Hepatocyte (in vitro differentiated cells): ENCODE measurements at places on chromosomes 3 and 15. TPM values are rescaled to one million over a fixed set of nuclear protein-coding genes. Genes with fewer than 3 reads are reported as not detected.

DNA sequence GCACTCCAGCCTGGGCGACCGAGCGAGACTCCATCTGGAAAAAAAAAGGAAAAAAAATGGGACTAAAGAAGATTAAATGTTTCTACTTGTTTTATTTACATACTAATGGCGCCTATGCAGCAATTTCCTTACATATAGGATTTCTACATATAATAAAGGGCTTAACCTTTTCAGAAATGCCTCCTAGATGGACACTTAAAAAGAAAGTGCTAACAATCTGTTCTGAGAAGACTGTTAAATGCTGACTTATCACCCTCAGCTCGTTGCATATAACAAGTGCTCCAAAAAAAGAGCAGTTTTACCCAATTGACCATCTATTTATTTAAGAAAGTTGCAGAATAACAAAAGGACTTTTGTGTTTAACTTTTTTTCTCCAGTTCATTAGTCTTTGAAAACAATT is 32.7 kb downstream of the DENND4A start:
- DNase-seq, result no peak

Gene MUSTN1
- polyA plus RNA-seq, result 0.27 TPM in 1 of 2 replicates, not detected in the other

Gene MESP2
- polyA plus RNA-seq, result not detected in 2 replicates

Gene PTH1R
- polyA plus RNA-seq, result 29.4 and 31.0 TPM in 2 replicates

GRCh38 chr3:127610105-127610504 is 11.9 kb downstream of the MCM2 start:
- no peak for DNase-seq

DNA sequence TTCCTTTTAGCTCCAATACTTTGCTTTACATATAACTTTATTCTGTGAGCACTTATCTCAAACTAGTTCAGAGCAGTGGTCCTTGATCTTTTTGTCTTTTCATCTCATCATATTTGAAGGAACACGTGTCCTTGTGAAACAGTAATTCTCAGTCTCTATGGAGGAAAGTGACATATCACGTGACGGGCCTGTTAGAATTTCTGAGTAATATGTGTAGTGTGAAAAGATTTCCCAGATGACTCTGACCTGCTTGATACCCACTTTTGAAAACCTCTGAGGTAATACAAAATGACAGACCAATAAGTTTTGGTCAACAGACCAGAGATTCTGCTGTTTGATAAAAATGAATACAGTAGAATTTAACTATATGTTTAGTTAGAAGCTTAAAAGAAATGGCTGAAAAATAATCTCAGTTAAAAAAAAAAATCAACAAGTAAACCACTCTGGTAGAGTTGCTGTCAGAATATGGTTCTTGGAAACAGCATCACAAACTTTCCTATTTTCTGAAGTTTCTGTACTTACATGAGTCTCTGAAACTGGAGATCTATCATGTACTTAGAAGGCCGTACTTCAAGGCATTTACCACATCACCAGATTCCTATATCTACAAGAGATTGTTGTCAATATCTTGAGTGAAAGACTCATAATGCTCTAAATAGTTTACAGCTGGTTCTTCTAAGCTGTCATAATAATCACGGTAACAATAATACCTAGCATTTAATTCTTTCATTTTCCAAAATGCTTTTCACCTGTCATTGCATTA is 590.2 kb upstream of the TBL1XR1 start:
- no peak for DNase-seq

Gene MME
- polyA plus RNA-seq, result 135 TPM in 2 replicates

- no peak for DNase-seq
Measured at GRCh38 chr15:85963262-85963760, 116.4 kb upstream of the AGBL1 start.

DNA sequence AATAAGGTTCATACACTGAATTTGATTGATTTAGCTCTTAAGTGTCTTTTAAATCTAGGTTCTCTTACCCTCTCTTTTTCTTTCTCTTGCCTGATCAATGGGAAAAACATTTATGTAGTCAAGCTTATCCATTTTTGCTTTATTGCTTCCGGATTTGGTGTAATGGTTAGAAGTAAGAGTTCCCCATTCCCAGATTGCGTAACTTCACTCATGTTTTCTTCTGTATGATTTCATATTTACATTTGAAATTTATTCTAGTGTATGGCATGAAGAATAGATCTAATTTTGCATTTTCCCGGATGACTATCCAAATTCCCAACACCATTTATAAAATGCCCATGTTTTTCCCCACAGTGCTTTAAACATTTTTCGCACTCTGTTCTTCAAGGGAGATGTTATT is 27.9 kb upstream of the SV2B start:
- DNase-seq, result no peak

GRCh38 chr15:43249699-43250203 is 17.0 kb downstream of the TGM5 start:
- no peak for DNase-seq

DNA sequence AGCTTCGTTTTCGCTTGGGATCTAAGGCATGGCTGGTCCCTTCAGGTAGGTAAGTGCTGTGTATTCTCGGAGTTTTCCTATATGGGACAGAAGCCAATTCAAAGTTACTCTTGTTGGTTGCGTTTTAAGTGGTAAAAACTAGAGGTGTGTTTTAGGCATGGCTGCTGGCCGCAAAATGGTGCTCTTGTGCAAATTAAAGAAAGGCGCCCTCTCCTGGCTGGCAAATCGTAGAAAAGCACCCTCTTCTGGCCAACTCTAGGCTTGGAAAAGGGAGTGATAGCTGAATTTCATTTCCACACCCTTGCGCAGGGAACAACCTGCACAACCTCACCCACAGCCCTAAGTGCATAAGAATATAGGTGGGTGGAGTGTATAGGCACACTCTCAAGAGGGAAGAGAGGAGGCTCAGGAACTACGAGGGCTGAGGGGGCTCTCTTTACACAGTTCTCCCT is 23.5 kb downstream of the DRD3 start:
- peak; percentile 14 for DNase-seq

DNA sequence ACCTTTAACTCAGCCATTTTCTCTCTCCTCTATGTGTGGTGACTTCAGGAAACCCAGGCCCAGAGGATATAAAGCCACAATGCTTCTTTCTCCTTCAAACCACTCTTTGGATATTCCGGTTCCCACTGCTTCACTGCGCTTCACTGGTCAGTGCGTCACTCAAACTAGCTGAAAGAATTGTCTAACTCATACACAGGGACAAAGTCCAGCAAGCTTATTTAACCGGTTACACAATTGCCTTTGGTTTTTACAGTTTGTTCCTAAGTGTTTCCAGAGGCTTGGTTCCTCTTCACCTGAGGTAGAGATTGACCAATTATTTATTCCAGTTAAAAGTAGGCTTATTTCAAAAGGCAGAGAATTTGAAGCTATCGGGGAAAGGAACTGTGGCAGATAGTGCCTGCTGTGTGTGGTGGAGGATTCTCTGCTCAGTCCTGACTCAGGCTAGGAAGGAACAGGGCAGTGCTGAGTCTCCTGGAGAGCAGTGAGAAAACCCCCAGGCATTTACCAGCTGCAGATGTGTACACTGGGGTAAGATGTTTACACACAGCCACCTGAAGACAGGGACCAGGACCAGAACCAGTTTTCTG is at the start of gene HGD:
TSS of gene HGD (minus strand) at position 145 of the 587 bp plus-strand sequence. CDS start at position 17, 128 bp downstream.
- DNase-seq, result peak; percentile 80

Gene CCR9
- 0.33 TPM in 1 of 2 replicates, not detected in the other for polyA plus RNA-seq

Gene CADPS
- 1.3 and 2.8 TPM in 2 replicates for polyA plus RNA-seq

DNA sequence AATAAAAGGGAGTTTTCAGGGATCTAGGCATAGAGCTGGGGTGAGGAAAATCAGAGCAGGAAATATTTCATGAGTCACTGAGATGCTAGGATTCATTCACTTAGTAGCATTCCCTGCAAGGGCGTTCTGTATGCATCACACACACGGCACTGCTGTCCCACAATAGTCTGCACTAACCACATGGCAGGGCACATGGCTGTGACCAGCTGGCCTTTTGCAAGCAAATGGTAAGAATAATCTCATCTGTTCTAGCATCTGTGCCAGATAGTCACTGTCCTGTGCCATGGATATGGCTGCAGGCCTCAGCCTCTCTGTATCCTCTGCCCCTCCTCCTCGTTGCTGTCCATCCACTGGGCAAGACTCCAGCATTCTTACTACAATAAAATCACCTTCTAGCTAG is 37.8 kb downstream of the BOC start:
- no peak for DNase-seq

Gene SETD2
- polyA plus RNA-seq, result 11.4 and 11.9 TPM in 2 replicates

DNA sequence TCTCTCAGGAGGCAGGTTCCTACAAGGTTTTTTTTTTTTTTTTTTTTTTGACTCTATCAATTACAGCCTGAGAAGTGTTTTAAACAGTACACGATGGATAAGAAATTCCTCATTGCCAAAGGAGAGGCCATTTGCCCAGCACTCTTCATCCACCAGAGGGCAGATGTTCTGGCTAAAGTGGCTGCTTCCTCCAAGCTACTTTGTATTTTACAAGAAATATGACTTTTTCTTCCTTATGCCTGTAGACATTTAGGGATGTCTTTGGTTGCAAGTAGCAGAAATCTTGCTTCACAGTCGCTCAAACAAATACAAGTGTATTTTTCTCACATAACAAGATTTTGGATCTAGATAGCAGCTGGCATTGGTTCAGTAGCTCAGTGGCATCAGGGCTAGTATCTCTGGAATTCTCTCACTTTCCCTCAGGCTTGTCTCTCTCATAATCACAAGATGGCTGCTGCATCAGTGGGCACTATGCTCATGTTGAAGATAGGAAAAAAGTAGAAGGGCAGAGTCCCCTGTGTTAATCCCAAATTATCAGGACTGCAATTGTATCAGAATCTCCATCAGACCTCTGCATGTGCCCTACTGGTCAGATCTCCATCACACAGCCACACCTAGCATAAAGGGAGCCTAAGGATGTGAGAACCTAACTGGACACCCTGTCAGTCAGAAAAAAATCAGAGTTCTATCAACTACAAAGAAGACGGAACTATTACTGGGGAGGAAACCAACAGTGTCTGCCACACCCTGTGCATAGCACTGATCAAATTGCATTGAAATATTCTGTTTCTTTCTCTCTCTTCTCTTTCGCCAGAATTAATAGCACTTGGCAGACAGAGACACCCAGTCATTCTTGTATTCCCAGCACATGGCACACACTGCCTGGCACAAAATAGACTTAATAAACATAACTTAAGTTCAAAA is 138.9 kb upstream of the COL8A1 start:
- DNase-seq, result peak; percentile 54

DNA sequence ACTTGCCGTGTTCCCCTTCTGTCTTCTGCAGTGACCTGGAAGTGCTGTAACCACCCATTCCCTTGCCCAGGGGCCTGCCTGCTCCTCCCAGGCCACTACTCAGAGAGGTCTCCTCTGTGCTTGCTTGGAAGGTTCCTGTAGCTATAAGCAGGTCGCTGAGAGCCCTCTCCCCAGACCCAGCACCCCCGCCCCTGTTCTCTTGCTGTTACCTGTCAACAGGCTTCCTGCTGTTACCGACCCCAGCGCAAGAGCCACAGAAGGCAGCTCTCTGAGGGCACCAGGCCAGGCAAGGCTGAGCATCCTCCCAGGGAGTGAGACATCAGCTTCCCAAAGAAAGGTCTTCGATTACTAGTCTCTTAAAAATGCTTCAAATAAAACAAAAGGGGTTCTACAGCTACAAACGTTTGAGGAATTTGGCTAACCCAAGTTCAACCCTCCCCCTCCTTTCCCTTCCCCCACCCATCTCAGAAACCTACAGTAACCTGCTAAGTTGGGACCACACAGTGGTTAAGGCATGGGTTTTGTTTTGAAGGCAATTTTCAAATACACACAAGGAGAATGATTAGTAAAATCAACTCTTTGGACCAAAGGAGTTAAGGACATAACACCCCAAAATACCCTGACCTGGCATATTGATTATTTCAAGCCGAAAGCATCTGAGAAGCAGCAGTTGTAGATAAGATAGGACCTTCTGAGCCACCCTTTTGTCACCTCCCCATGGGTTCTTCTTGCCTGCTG is 74.9 kb upstream of the MFGE8 start:
- no peak for DNase-seq

GRCh38 chr15:51313074-51313393 is 25.4 kb downstream of the CYP19A1 start:
- no peak for DNase-seq

Gene GALNT15
- polyA plus RNA-seq, result 1.1 and 3.3 TPM in 2 replicates

DNA sequence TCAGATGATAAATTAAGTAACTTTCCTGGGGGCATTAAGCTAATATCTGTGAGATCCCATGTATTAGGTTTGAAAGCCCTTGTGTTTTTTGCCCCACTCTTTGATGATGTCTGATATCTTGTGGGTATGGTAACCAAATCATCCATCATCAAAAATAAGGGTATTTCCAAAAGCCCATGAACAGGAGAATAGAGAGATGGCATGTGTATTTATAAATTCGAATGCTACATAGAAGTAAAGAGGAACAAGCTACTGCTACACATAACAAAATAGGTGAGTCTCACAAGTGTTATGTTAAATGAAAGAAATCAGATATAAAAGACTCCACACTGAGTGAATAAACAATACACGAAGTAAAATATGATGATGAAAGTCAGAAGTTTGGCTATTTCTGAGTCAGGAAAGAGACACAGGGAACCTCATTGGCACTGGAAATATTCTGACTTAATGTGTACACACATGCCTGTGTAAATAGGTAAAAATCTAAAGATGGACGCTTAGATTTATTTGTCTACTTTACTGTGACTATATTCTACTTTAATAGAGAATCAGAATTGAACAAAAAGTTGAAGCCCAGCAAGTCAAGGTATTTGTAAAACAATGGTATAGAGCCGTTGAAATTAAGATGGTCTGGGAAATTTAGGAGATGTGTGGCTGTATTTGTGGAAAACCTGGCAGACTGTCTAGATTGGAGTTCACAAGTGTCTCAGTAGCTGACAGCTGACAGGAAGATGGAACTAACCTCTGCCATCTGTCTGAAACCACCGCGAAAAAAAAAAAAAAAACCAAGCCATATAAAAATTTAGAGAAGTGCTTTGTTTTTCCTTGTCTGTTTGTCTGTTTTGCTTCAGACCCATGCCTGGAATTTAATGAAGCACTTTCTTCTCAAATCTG is 111.0 kb upstream of the TGFBR2 start:
- no peak for DNase-seq

DNA sequence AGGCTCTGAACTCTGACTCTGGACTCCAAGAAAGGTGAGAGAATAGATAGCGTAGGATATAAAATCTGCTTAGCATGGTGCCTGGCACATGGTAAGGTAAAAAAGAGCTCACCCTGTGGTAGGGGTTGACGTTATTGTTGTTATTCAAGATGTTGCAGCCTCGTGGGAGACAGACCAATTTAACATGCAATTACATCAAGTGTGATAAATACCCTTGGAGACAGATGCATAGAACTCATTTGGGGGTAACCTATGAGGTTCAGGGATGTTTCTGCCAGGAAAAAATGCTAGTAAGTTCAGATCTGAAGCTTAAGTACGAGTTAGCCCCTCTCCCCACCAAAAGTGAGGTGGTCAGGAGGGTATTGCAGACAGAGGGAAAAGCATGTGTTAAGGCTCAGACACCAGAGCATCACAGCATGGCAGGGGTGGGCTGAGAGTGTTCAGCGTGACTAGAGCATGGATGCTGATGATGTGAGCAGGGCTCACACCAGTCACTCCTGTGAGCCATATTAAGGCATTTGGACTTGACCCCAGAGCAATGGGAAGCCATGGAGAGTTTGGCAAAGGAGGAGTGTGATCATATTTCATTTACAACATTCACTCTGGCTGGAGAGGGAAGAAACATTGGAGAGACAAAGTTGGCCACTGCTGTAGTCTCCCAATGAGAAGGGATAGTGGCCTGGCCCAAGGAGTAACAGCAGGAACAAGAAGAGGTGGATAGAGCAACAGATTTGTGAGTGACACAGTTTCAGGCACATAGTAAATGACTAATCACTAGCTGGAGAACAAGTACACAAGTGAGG is 181.0 kb downstream of the UACA start:
- no peak for DNase-seq
